Chondrocyte (in vitro differentiated cells): ENCODE measurements at places on chromosomes 1 and 21. TPM values are rescaled to one million over a fixed set of nuclear protein-coding genes. Genes with fewer than 3 reads are reported as not detected.
A peak's percentile ranks its signal among the peaks of the same experiment; 100 is the strongest.

DNAJC6 gene
- 16.7 to 24.7 TPM (median 18.9 TPM) in 3 replicates for total RNA-seq

SLC6A17 gene
- 1.6 to 6.1 TPM (median 2.1 TPM) in 3 replicates for total RNA-seq

TMEM222 gene
- total RNA-seq = 31.6 to 34.7 TPM (median 34.6 TPM) in 3 replicates

TAF12 gene
- 19.4 to 27.6 TPM (median 22.8 TPM) in 3 replicates for total RNA-seq

RAB3B gene
- total RNA-seq = 15.3 to 33.9 TPM (median 32.8 TPM) in 3 replicates

NPHS2 gene
- total RNA-seq = not detected in 3 replicates

NHLH1 gene
- total RNA-seq = 0.17 to 0.18 TPM in 2 of 3 replicates, not detected in the other

TENT5C gene
- 0.20 to 0.41 TPM (median 0.21 TPM) in 3 replicates for total RNA-seq

E2F2 gene
- 0.72 to 4.3 TPM (median 0.87 TPM) in 3 replicates for total RNA-seq

- DNase-seq = no peak
Observed at GRCh38 chr21:31780944-31781343, 49.0 kb upstream of the SCAF4 start.

- no peak for DNase-seq
Observed at GRCh38 chr1:37186246-37186756, 152.0 kb upstream of the GRIK3 start.

- no peak for DNase-seq
Observed at GRCh38 chr1:184050636-184051035, 894 bp upstream of the TSEN15 start.

DNA sequence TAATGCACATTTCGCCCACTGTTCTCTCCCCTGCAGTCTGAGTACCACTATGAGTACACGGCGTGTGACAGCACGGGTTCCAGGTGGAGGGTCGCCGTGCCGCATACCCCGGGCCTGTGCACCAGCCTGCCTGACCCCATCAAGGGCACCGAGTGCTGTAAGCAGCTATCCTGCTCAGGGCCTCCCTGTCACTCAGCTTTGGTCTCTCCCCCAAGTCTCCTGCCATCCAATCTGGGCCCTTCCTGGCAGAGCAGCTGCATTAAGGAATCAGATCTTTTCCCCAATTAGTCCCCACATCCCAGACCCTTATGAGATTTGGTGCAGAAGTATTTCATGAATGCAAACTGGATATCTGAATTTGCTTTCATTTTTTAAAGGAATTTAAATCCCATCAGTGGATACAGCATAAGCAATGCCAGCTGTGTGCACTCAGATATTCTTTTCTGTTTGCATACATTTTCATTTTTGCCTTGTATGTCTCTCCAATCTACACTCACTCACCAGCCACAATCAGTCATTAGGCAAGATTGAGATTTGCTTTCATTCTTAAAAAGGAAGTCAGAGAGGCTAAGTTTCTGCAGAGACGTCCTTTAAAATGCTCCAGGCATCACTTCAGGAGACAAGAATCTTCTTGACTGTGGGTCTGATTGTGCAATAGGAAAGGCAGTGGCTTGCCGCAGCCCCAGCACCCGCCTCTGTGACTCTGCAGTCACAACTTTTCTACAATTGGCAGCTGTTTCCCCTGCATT, 48.1 kb downstream of the ELAPOR1 start:
- DNase-seq = no peak

DNA sequence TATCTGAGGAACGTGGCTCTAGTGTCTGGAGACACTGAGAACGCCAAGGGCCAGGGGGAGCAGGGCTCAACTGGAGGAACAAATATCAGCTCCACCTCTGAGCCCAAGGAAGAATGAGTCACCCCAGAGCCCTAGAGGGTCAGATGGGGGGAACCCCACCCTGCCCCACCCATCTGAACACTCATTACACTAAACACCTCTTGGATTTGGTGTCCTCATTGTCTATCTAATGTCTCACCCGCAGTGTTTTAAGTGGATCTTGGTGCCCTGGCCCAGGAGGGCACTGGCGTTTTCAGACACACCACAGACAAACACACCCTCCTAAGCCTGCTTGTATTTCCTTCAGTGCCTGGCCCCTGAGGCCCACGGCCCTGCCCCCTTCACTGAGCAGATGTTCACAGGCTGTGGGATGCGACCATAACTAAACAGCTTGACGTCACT, 2.2 kb upstream of the FALEC start:
- DNase-seq = no peak

DNA sequence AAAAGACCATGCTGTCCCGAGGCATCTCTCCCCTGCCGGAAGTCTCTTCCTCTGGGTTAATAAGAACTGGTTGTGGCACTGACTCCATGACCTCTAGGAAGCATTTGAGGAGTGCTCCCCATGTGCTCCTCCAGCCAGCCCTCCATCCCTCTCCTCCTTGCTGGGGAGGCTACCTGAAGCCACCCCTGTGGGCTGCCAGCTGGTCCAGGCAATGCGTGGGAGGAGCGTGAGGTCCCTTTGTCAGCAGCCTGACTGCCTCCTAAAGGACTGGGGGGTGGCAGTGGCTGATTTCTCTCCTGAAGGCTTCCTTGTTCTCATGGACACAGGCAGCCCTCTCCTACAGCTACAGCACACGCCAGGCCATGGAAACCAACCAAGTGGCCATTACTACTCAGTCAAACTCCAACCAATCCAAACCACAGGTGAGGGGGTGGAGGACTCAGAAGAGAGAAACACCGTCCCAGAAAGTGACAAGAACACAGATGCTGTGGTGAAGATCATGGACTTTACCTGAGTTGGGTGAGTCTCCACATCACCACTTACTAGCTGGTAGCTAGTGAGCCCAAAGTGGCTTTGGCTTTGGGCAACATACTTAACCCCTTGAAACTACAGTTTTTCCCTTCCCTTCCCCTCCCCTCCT, 35.2 kb downstream of the NENF start:
- peak; percentile 59 for DNase-seq

DNA sequence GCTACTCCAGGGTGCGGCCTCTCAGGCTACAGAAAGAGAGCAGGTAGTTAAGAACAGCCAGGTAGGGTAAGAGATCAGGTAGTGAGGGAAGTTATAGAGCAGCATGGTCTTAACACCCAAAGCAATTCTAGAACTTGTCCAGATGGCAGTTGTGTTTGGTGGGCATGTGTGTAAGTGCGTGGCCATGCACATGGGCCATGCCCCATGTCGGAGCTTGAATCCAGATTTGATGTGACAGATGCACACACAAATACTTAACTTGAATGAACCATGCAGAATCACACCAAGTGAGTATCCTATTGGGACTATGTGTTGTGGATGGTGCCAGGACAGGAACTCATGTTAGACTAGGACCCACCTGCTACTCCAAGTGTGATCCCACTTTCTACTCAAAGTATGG, 145.7 kb upstream of the HMGB4 start:
- DNase-seq = no peak

GRCh38 chr1:208208132-208208487, 36.1 kb downstream of the PLXNA2 start:
- no peak for DNase-seq

- no peak for DNase-seq
Observed at GRCh38 chr1:230807029-230807428, 59.8 kb downstream of the CAPN9 start.

- no peak for DNase-seq
Observed at GRCh38 chr21:37536616-37537278, 170.2 kb downstream of the DYRK1A start.

DNA sequence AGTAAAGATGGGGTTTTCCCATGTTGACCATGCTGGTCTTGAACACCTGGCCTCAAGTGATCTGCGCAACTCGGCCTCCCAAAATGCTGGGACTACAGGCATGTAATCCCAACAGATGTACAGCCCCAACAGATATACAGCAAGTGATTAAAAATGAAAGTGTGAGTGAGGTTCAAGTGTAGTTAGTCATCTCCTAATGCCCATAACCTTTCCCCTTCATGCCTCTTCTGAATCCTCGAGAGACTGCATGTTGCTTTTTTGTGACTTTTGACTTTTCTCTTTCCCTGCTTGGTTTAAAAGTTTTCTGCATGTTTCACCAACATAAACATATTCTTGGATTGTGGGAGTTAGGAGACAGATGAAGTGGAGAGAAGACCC, 31.2 kb downstream of the KCNK2 start:
- no peak for DNase-seq

DNA sequence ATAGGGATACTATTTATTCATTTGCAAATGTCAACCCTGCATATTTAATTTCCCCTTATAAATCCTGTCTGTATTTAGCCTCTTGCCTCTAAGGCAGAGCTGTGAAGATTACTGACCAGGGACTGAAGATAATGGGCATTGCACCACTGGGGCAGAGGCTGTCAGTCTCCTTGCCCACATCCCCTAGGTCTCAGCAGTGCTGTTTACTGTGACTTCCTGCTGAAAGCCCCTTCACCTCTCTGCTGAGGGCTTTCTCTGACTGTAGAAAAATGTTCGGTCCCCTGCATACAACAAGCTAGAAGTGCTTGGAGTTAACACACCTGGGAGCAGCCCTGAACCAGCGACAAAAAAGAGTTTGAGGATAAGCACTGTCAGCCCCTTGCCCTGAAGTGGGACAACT, 28.8 kb downstream of the SLC5A9 start:
- DNase-seq = no peak

DNA sequence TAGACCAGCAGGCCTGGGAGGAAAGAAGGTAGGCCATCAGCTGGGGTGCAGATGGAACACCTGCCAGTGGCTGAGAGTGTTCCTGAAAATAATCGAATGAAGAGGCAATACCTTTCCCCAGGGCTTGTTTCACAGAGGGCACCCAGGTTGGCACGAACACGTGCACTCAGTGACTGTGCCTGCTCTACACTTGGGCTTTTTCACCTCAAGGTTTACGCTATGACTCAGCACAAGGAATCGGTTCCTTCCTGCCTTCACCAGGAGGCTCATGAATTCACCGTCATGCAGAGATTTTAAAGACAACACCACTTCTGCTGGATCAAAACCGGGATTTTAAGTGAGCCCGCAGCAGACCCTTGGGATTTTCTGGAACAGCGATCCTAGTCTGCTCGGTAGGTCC, 118.5 kb upstream of the ADAR start:
- DNase-seq = no peak

GRCh38 chr1:157566484-157567300, 14.4 kb upstream of the FCRL5 start:
- DNase-seq = no peak

GRCh38 chr1:39540504-39541031, 36.0 kb downstream of the PABPC4 start:
- DNase-seq = no peak

- no peak for DNase-seq
Observed at GRCh38 chr1:233707153-233707879, 93.4 kb downstream of the KCNK1 start.

GRCh38 chr21:35163411-35163810, 114.3 kb upstream of the RUNX1 start:
- DNase-seq = no peak

DNA sequence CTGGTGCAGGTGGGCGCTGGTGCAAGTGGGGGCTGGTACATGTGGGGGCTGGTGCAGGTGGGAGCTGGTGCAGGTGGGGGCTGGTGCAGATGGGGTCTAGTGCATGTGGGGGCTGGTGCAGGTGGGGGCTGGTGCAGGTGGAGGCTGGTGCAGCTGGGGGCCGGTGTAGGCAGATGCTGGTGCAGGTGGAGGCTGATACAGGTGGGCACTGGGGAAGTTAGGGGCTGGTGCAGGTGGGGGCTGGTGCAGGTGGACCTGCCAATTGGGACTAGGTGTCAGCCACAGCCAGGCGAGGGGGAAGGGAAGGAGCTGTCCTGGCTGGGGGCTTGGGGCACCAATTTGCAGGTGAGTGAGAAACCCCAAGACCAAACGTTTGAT, 46.5 kb upstream of the TLR5 start:
- DNase-seq = no peak

DNA sequence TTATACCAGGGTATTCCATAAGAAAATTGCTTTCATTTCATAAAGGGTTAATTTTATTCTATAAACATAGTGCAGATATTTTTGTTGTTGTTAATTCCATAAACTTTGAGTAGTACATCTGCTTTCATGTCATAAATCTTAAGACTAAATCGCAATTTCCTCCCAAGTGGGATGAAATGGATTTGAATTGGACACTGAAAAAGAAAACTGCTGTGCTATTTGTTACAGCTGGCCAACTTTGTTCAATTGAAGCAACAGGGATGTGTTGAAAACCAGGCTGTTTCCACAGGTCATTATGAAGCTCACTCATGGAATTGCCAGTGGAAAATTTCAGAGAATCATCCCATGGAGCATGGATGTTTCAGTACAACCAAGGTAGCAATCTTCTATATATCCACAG, 252.5 kb upstream of the RGS18 start:
- no peak for DNase-seq

- DNase-seq = no peak
Observed at GRCh38 chr1:110706621-110707020, 31.9 kb upstream of the KCNA3 start.

GRCh38 chr1:39626646-39627045, 12.8 kb downstream of the HEYL start:
- DNase-seq = no peak

GRCh38 chr1:181016563-181016962, 6.1 kb downstream of the STX6 start:
- DNase-seq = no peak

DNA sequence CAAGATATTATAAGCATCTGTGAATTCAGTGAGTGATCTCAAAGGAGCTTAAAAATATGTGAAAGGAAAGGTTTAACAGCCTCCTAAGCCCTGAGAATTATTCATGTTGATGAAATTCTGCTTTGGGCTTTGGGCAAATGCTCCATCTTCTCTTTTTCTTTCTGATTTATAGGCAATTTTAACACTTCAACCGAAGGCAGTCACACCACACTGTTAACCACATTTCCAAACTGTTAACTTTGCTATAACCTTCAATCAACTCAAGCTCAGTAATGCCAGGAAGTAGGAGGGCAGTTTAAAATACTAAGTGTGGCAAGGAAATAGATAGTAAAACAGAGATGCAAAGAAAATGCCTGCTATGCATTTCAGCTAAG, 54.4 kb upstream of the NEK7 start:
- no peak for DNase-seq

DNA sequence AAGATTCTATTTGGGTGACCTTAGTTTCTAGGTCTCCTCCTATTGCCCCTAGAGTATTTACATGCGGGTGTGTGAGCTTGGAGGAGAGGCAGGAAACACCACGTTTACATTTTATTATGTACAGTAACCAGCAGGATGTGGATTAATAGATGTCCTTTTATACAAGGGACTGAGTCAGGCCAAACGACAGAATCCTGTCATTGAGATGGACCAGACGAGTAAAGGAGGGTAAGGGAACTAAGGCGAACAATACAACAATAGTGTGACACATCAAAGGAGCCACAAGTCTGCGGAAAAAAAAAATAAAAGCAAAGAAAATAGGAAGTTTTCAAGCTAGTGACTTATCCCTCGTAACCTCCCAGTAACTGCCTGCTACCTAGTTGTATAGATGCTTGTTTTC, 151.1 kb downstream of the GABPA start:
- no peak for DNase-seq

- DNase-seq = no peak
Observed at GRCh38 chr1:192967901-192968300, 91.3 kb downstream of the UCHL5 start.

- no peak for DNase-seq
Observed at GRCh38 chr1:90879281-90879680, 142.6 kb downstream of the ZNF644 start.

- DNase-seq = no peak
Observed at GRCh38 chr1:117010310-117010969, 8.9 kb downstream of the CD101 start.

DNA sequence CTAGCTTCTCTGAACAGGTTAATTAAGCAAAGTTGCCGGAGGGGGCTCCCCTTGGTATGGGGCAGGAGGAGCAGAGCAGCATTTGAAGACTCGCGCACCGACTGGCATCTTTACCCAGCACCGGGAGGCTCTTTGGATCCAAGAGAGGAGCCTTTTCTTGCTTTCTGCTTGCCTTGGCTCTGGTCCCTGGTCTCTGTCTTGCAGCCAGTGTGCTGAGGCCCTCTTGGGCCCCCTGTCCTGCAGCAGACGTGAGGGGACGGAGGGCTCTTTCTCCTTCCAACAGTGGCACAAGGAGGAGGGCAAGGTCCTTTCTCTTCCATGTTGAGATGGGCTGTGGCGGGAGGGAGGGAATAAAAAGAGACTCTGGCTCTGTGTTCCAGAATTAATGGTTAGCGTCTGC, 45.6 kb downstream of the ZBTB18 start:
- no peak for DNase-seq
